DMS79 (cell line): ENCODE measurements at places on chromosomes 12 and 14.

DNA sequence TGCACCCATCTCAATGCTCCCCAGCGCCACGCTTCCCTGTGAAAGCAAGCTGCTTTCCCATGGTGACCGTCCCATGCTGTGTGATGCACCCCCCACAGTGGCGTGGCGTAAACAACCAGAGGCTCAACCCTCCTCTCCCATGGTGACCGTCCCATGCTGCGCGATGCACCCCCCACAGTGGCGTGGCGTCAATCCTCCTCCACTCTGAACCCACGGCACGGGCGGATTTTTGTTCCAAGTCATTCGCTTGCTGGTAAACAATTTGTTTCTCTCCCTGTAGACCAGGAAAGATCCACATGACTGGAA lies 8.9 kb downstream of the STX2 start:
- DNase-seq, result no peak

DNA sequence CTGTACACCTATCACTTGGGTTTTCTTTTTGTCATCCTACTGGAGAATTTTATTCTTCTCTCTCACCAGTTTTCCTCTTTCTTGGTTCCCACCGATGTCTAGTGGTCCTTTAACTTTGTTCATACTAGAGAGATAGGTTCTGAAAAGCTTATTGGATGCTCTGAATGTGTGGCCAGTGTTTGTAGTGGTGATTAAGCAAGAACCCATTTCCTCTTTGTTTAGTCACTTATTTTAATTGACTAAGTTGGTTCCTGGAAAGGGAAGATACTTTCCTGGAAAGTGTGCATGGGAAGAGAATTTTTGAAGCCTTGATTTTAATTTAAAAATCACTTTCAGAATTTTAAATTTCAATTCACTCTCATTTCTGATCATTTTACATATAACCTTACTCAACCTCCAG lies 127.2 kb downstream of the OTOGL start:
- no peak for DNase-seq

DNA sequence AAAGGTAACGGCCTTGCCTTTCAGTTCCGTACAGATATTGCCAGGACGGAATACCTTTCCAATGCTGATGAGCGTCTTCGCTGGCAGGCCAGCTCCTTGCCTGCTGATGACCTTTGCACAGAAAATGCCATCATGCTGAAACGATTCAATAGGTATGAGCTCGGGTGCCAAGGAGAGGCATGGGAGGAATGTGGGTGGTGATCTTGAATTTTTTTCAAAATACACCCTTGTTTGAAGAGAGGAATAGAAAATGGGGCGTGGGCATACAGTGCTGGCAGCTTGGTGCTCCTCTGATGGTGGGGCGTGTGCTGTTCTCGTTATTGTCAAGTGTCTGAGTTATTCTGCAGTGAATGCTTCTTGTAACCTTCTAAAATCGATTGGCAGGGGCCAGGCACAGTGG lies 52.5 kb downstream of the HSP90AA1 start:
- no peak for DNase-seq

DNA sequence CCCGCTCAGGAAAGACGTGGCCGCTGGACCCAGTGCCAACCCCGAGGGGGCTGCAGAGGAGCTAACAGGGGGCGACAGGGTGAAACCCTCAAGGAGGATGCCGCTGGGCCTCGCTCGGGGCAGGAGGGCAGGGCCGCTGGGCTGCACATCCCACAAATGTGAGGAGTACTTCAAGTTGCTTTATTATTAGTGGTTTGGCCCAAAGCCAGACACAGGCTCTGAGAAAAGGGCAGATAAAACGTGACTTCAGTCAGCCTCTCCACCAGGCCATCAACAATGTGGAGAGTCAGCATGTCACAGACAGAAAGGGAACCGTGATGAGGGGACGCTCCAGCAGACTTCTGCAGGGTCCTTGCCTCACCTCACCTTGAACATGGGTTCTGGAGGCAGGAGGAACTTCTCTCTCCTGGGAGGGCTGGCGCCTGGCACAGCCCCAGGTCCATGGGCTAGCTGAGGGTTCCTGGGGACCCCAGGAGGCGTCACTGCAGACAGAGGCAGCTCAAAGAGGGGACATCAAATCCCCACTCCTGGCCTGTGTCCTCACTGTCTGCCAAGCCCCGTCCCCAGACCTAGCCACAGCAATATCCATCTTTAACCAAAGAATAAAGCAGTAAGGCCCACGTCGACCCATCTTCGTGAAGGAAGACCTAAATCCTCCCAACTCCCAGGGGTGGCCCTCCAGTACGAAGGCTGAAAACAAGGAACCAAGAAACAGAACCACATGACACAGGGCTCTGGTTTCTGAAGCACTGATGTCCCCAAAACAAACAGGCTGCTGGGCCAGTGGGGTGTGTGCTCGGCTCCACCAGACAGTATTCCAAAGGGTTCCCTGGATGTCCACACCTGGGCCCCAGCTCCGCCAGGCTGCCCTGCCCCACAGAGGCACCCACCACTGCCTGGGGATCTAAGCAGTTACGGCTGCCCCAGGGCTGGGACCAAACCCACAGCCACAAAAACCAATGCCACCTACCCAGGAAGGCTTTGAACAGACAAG lies 35.1 kb downstream of the CCDC85C start:
- DNase-seq, result peak; percentile 97

DNA sequence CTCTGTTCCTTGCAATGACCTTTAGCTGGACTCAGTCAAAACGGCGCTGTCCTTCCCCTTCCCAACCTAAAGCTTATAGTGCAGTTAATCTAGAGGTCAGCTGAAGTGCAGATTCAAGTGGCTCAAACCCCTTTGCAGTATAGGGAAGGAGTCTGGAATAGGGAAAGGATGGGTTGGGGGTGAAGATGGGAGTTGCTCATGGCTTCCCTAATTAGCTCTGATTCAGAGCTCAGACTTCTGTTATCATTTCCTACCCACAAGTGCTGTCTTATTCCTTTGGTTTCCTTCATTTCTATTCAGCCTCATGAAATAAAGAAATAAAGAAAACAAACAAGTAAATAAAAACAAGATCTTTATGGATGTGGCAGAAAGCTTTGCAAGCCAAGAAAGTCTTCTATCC lies 264.0 kb upstream of the HMGA2 start:
- no peak for DNase-seq

DNA sequence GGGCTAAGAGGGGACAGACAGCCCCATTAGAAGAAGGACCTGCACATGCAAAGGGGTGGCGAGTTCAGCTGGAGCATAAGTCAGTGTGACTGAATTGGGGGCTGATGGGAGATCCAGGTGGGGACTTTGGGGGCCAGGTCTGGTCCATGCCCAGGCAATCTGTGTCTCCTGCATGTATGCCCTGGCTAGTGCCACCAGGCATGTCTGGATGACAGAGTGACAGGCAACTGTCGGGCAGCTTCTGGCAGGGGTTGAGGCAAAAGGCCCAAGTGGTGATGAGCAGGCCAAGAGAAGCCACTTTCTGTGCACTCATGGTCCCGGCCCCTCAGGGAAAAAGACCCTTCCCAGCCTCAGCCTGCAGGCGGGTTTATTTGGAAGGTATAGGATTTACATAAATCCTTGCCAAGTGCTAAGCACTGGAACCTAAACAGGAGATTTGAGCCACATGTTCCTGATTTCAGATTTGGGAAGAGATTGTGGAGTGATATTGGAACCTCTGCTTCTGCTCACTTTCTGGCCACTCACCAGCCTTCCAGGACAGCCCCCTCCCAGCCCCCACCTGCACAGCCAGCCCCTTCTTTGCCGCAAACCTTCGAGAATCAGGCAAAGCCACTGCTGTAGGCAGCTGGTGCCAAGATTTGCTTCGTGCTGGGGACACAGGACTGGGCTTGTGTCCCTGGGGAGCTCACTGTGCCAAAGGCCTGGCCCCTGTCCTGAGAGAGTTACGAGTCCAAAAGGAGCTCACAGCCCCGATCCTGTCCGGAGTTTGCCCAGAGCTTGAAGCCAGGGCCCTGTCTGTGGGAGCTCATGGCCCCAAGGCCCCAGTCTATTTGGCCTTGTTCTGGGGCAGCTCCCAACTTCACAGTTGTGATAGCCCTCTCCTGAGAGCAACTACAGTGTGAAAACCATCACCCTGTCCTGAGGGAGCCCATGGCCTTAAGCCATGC lies 232.5 kb upstream of the RTL1 start:
- DNase-seq, result no peak

GRCh38 chr12:23760495-23760894 lies 189.0 kb downstream of the SOX5 start:
- no peak for DNase-seq

DNA sequence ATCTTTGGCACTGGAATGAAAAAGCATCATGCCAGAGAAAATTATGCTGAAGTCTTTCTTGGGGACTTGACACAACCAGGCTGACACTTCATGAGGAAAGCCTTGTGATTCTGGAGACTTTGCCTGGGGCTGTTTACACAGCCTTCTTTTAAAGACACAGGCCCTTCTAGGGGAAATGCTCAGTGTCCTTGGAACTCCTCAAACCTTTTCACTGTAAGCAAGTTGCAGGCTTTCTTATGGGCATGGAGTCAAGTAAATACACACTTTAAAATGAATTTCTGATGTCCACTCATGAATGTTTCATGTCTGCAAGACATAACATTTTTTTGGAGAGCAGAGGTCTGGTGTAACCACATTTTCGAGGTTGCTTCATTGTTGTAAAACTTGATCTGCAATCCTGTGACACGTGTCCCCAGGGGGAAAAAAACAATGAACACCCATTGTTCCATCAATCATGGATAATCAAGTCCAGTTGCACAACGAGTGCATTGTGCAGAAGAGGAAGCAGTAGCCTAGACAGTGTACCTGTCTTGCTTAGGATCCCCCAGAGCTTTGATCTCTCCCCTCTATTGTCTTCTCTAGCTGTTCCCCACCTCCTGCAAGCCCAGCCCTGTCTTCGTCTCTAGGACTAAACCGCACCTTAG lies 155.1 kb upstream of the PRICKLE1 start:
- no peak for DNase-seq

DNA sequence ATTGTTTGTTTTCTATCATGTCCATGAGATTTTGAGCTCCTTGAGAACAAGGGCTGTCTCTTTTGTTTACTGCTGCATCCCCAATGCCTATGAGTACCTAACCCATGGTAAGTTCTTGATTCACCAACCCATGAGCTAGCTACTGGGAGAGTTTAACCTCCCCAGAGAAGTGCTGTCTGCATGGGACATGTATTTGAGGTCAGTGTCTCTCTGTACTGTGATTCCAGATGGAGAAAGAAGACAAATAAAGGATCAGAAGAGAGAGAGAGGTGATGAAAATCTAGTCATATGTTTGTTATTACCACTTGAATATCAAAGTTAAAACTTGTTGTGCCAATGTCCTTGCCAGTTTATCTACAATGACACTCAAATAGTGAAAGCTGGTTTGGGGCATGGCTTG lies 421.8 kb downstream of the BCAT1 start:
- no peak for DNase-seq

DNA sequence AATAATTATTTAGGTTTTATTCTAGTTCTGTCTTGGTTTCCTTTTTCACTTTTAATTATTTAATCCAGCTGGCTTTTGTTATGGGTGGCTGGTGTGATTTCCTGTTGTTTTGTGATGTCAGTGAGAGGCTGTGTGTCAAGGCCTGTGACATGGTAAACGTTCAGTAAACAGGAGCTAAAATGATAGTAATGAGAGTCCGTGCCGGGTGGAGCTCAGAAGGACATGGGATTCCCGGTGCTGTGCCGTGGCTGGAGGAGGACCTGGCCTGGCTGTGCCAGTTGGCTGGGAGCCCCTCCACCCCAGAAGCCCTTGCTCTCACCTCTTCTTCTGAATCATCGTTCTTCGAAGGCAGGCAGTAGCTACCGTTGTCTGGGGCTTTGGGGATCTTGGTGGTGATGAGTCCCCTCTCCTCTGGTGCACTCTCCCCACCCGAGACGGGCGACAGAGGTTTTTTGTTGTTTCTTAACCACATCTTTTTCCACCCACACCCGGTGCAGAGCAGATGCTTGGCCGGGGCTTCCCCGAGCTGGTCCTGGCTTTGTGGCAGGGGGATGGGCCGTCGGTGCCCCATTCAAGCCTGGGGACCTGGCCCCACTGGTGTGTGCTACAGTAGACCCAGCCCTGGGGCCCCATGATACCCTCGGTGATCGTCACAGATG lies 29.1 kb downstream of the SH2B3 start:
- DNase-seq, result no peak

GRCh38 chr12:121301876-121302275 lies 5.4 kb upstream of the CAMKK2 start:
- no peak for DNase-seq

- DNase-seq, result no peak
Measured at GRCh38 chr14:64653900-64654245, 50.4 kb upstream of the PLEKHG3 start.

DNA sequence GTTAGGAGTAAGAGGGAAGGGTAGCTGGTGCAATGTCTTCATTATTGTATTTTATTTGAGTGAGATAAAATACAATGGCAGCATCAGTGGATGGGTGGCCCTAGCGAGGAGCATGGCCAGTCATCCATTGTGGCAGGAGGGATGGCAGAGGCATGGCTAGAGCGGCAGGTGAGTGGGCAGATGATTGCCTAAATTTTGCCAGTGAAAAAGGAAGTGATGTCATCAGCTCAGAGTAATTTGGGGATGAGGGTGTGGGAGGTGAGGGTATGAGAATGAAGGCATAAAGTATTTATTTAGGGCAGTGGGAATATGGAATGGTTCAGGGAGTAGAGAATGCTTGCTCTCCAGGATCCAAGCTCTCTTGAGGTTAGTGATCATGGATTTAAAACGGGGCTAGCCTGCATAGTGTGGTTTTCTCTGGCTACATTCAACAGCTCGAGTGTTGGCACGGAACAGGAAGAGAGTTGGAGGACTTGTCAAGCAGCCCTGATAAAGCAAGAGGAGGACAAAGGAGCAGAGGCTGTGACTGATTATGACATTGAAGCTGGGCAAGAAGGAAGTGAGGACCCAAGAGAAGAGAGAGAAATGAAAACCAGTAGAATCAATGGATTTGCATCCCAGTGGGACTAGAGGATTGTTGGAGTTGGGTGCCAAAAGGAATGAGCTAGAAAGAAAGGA lies 18.7 kb upstream of the SERPINA6 start:
- DNase-seq, result no peak

DNA sequence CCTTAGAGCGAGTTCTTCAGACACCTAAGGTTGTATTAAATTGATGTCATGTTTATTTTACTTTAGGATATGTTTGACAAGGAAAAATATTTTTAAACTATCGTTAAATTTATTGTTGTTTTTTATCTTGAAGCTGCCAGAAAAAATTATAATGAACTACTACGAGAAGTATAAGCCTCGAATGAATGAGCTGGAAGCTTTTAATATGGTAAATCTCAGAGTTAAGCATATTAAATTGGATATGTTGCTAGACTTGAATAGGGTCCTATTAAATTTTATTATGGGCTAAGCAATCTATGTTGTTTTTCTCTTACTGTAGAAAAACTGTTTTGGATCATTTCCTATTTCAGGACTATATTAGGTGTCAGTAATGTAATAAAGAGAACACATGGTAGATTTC lies 118.2 kb downstream of the METTL25 start:
- DNase-seq, result no peak
